ENCODE measurements at places on chromosomes 2 and 18.

DNA sequence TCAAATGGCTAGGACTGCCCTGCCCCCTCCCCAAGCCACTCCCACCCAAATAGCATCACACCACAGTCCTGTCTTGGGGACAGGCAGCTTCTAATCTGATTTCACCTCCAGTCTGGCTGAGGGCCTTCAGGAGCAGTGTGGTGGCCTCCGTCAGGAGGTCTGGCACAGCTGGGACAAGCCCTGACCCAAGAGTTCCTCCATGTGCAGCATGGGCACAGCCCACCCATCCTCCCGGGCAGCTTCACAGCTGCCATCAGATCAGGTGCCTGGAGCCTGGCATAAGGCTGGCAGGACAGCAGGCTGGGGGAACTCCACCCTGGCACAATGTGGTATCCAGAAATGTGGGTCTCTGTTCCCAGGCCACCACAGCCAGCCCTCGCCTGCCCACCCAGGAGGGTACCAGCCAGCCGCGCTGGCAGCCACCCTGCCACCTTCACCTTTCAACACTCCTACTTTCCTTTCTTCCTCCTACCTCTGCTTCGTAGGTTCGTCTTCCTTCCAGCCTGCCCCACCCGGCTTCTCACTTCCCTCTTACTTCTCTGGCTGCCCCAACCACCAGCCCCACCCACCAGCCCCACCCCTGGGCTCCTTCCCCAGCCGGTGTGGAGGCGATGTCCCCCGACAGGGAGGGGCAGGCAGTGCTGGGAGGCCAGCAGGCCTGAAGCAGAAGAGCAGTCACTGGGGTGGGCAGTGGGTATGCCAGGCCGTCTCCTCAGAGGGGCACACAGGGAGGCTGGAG lies at the start of gene CAPG:
TSS of gene CAPG (minus strand) at position 522 of the 739 bp plus-strand sequence. CDS start 8,221 bp downstream, outside the sequence.
- DNase-seq: no peak

GRCh38 chr2:64548761-64549160 lies 24.6 kb downstream of the AFTPH start:
- DNase-seq: no peak

GRCh38 chr2:205568620-205569019 lies 113.7 kb upstream of the NRP2 start:
- DNase-seq: no peak

DNA sequence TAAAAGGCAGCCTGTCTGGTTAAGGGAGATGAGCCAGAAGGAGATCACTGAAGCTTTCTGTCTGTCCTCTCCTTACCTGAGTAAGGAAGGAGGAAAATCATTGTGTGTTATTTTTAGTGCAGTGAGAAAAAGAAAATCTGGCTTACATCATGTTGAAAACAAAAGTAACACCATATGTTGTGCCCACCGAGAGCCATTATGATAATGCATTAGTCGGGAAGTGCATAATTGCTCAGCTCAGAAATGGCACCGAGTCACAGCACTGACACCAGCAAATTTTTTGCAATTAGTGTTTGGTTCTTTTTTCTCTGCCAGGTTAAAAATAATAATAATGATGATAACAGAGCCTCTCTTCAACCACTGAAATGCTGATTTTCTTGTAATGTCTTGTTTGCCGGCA lies 46.6 kb downstream of the HNMT start:
- DNase-seq: no peak

DNA sequence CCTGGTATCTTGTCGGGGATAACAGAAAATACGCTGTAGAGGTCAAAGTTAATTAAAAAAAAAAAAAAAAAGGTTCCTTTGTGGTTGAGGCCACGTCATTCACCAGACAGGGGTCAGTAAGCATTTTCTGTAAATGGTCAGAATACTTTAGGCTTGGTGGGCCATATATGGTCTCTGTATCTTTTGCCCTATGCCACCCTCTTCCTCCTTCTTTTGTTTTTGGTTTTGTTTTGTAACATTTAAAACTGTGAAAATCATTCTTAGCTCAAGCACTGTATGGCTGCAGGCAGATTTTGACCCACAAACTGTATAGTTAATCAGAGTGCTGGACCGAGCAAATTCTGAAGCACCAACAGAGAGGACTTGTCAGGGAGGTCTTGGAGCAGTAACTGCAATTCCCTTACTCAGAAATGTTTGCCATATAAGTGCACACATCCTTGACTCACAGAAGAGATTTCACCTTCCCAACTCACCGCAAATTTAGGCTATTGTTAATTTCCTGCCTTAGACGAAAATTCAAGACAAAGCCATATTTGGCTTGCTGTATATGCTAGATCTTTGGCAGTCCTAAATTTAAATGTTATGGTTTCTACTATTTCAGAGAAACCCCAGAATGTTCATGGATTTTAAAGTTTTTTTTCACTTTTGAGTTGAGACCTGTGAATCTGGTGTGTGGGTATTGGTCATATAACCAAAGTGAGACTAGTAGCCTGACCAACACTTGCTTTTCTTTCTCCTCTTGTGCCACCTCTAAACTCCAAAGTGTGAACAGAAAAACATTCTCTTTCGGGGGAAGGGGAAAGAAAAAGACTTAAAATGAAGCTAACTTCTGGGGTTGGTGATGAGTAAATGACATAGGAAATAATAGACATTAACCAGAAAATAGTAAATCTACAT lies 65.4 kb downstream of the DOCK10 start:
- no peak for DNase-seq

DNA sequence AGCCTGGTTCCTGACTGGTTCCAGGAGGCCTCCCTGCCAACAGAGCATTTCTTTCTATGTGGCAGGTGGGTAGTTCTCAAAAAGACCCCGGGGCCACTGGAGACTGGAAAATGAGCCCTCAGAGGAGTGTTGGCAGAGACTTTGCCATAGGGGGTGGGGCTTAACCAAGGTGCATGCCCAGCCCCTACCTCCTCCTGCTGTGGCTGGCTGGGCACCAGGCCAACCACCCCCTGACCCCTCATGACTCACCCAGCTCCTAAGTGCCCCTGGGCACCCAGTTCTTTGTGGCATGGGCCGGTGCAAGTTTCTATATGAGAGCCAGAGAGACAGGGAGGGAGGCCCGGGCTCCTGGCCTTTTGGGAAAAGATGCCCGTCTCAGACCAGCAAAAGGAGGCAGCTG lies 98.2 kb upstream of the SMAD2 start:
- no peak for DNase-seq

DNA sequence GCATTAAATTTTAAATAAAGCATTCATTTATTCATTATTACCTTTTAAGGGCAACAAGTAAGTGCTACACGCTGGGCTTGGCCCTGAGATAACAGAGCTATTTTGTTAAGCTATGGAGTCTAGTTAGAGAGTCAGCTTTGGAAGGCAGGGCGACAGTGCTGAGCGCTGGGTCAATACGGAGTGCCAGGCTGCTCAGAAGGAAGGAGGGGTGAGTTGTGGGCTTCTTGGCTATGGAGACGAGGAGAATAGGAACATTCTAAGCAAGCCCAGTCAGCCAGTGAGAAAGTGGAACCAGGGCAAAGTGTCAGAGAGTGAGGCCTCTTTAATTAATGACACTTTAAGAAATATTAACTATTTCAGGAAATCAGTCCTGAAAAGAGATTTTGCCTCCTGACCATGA lies 288.4 kb downstream of the LRRTM1 start:
- no peak for DNase-seq

GRCh38 chr18:35637227-35637626 lies 55.7 kb downstream of the GALNT1 start:
- DNase-seq: no peak

GRCh38 chr18:31740180-31740579 lies 20.5 kb downstream of the SLC25A52 start:
- DNase-seq: no peak

- DNase-seq: no peak
These were observed 201.7 kb downstream of the NAPG start for GRCh38 chr18:10727477-10727876.

- no peak for DNase-seq
These were observed 114.9 kb upstream of the SIX3 start for GRCh38 chr2:44826601-44827000.

DNA sequence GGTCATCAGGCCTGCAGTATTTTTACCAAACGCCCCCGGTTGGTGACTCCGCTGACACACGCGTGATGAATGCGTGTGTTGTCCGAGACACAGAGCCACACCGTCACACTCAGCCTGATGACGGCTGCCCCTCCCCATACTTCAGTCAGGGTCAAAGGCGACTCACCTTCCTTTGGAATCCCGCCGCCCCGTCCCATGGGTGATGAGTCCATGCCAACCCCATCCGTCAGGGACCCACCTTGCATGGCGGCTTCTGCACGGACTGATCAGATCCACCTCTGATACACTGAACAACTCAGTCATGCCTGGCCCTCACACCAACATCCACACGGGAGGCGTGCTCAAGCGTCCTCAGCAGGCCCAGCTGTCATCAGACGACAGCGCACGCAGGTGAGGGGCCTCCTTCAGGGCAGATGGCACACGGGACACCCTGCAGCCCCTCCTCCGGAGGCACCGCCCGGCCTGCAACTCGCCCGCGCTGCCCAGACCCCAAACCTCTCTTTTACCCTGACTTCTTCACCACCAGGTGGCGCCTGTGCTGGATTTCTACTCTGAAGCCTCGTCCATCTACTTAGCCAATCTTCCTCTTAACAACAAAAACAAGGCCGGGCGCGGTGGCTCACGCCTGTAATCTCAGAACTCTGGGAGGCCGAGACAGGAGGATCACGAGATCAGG lies 89.2 kb downstream of the ZNF516 start:
- peak; percentile 57 for DNase-seq

- no peak for DNase-seq
These were observed 109.0 kb downstream of the AQP4 start for GRCh38 chr18:26756556-26756955.

- no peak for DNase-seq
These were observed 67.5 kb downstream of the GALNT13 start for GRCh38 chr2:153939124-153939796.

- no peak for DNase-seq
These were observed 20.0 kb downstream of the FOSL2 start for GRCh38 chr2:28412625-28413151.

DNA sequence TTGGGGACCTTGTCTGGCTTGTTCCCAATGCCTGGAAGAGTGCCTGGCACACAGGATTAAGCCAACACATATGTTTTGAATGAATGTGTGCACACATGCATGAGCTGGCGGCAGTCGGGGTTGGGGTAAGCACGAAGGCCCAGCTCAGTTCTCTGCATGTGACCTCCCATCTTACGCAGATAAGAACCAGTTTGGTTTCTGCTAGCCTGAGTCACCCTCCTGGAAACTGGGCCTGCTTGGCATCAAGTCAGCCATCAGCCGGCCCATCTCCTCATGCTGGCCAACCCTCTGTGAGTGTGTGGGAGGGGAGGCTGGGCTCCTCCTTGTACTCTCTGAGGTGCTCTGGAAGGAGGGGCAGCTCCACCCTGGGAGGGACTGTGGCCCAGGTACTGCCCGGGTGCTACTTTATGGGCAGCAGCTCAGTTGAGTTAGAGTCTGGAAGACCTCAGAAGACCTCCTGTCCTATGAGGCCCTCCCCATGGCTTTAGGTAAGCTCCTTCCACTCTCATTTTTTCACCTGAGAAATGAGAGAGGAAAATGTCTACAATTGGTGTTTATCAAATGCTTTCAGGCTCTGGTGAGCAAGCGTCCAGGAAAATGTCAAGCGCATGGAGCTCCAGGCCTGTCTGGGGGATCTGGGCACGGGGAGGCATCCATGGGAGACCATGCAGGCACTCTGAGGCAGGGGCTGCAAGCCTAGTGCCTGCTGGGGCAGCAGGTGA lies 9.7 kb upstream of the IL1RN start:
- peak; percentile 78 for DNase-seq

DNA sequence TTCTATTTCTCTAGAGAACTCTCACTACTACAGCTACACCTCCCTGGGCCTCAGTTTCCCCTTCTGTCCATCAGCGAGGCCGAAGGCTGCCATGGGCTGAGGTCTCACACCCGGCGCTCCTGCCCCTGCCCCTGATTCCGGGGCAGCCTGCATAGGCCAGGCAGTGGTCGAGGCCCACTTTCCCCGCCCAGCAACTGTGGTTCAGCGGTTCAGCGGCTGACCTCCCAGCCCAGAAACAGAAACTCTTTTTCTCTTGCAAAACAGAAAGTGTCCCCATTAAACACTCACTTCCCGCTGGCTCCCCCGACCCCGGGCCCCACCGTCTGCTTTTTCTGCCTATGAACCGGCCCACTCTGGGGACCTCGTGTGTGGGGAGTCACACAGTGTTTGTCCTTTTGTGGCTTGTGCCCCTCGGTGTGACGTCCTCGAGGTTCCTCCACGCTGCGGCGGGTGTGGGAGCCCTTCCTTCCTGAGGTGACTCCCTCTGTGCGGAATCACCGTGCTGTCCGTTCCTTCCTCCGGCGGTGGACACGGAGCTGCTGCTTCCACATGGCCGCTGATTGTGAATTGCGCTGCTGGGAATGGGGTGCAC lies 16.0 kb downstream of the PDCD1 start:
- DNase-seq: no peak

GRCh38 chr2:33777786-33778185 lies 178.7 kb upstream of the FAM98A start:
- no peak for DNase-seq

DNA sequence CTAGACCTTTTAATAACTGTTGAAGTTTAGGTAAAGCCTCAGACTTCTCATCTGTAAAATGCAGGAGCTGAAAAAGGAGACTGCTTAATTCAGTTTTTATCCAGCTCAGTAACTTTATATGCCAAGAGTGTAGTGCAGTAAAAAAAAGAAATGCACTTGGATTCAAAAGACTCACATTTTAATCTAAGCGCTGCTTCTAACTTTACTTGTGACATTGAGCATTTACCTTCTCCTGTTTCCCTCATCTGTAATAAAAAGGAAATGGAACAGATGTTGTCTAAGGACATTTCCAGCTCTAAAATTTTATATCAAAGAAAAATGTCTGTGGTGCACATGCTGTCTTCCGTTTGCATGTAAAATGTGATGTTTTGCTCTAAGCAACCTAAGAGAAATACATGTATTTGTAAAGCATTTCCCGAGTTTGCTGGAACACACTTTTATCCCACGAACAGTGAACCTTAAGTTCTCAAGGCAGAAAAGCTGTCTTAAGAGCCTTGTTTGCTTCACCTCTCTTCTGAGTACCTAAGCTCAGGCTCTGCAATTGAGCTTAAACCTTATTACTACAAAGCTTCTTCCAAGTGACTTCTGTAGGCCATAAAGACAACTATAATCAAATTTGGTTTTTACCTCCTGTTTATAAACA lies 24.2 kb upstream of the TANK start:
- no peak for DNase-seq

DNA sequence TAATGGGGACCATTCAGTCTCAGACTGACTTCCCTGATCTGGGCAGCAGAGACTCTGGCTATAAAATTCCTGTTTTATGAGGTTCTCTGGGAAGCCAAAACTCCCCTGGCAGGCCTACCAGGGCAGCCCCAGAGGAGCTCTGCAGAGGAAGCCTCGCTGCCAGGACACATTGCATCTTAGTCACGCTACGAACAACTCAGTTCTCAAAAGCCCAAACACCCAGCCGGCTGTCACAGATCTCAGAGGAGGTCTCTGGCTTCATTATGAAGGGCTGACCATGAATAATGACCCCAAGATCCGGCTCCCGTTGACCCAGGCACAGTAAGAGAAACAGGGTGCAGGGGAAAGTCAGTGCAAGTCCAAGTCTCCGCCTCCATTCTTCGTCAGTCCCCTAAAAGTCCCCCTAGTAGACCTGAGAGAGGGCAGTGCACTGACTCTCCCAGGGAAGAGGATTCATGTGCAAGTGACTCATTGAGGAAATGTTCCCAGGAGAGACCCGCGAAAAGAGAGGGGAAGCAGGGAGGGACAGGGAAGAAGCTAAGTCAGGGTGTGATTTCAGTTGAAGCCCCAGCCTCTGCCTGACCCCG lies 212.3 kb downstream of the CYP26B1 start:
- peak; percentile 18 for DNase-seq
